Activated CD4-positive, alpha-beta T cell treated with anti-CD3 and anti-CD28 coated beads, Interleukin-2, amount 50 U/mL, for 16 hours (primary cell): ENCODE measurements at places on chromosomes 12 and 14.

GRCh38 chr14:89833120-89833532 lies 121.4 kb downstream of the EFCAB11 start:
- no peak for DNase-seq

DNA sequence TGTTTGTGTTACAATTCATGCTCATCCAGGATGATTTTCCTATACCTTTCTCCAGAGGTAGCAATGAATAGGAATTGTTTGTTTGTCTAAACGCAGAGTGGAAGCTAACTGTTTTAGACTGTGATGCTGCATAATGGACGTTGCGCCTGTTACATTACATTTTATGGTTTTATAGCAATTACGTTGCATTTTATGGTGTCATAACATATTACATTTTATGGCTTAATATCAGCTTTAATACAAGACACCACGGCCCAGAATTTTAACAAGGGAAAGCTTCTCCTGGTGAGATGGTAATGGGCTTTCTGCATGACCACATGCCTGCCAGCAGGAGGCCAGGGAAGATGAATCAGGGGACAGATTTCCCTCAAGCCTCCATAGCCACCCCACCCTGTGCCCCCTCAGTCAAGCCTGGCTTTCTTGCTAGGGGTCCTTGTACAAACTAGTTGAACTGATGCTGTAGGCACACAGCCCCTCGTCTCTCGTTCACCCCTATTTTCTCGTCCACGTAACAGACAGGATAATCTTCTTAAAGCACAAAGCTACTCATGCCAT lies 56.5 kb downstream of the HSPB8 start:
- DNase-seq, result no peak

DNA sequence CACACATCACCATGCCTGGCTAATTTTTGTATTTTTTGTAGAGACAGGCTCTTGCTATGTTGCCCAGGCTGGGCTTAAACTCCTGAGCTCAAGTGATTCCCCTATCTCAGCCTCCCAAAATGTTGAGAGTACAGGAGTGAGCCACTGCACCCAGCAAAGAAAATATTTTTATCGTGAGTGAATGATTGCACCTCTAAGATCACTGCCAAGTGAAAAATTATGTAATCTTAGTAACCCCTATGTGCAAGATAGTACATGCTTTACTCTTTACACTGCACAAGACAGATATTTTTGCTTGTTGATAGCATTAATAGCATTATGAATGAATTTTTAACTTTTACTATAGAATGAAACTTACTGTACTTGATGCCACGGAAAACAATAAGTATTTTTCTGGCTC lies 3.4 kb upstream of the MRPS35 start:
- DNase-seq, result no peak

GRCh38 chr12:6778574-6779550 lies 6.5 kb downstream of the LAG3 start:
- peak; percentile 92 for DNase-seq

DNA sequence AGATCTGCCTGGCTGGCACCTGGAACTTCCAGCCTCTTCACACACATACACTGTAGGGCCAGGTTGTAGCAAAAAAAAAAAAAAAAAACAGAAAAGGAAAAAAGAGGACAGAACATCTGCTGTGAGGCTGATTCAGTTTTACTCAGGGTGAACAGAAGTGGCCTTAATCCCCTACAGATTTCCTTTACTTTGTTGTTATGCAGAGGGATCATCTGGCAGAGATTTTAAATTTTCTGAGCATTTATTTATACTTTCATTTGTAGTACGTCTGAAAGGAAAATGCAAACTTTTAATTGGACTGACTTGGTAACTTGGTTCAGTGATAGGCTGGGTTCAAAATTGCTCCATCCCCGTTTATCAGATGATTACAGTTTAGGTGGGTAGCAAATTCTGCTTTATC lies 50.8 kb upstream of the PRICKLE1 start:
- DNase-seq, result no peak

DNA sequence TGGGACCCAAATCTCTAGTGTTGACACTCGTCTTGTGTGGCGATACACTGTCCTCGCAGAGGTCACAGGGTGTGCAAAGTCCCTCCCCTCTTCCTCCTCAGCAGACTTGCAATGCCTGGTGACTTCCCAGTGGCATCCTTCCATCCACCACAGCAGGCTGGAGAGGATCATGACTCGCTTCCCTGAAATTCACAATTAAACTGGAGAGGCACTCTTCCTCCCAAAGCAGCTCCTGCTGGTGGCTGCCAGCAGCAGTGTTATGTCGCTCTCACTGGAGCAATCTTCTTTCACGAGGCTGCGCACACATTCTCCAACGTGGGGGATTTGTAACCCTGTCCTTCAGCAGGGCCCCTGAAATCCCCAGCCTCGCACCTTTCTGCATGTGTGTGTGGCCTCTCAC lies 145.2 kb upstream of the TMCC3 start:
- DNase-seq, result no peak

DNA sequence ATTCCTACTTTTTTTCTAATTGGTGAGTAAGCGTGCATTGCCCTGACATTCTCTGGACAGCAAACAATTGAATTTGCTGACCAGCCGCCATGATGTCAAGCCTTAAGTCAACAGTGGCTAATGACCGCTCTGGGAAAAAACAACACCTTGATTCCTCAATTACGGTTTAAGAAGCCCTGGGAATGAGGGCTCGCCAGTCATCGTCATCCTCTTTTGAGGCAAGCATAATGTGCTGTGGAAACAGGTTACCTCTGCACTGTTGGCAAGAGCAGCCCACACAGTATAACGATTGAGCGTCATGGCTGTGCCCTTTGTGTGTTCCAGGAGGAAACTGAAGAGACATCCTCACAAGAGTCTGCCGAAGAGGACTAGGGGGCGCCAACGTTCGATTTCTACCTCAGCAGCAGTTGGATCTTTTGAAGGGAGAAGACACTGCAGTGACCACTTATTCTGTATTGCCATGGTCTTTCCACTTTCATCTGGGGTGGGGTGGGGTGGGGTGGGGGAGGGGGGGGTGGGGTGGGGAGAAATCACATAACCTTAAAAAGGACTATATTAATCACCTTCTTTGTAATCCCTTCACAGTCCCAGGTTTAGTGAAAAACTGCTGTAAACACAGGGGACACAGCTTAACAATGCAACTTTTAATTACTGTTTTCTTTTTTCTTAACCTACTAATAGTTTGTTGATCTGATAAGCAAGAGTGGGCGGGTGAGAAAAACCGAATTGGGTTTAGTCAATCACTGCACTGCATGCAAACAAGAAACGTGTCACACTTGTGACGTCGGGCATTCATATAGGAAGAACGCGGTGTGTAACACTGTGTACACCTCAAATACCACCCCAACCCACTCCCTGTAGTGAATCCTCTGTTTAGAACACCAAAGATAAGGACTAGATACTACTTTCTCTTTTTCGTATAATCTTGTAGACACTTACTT lies 138.9 kb downstream of the HMGA2 start:
- DNase-seq, result peak; percentile 2

DNA sequence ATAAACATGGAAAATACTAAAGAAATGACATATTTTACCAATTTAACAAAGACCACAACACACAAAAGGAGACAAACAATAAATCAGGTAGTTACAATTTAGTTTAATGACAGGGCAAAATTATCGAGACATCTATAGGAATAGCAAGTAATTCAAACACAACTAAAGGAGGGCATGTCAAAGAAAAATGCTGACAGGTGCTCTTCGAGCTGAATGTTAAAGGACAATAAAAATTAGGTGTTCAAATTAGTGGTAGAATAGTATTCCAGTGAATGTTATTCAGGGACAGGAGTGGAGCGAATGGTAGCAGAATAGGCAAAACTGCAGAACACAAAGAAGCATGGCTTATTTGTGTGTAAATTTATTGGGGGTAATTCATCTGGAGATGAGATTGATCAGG lies 1004.3 kb upstream of the FBXO33 start:
- no peak for DNase-seq

DNA sequence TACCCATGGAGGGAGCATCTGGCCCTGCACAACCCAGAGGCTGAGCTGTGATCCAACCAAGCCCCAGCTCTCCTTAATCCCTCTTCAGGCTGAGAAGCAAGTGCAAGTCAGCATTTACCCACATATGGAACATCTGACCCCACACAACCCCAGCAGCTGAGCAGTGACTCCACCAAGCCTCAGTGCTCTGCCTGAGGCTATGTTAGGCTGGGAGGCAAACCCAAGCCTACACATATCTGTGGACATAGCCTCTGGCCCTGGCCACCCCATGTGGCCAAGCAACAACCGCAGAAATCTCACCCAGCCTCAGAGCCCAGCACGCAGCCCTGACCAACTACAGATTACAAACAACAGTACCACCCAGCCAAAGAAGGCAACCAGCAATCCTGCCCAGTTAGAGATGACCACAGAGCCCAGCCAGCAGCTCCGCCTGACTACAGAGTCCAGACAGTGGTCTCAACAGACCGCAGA lies 142.8 kb downstream of the NUAK1 start:
- DNase-seq, result no peak

GRCh38 chr14:32469388-32470160 lies 140.5 kb downstream of the AKAP6 start:
- DNase-seq, result peak; percentile 13

- DNase-seq, result no peak
Observed at GRCh38 chr12:59080101-59080500, 159.8 kb upstream of the LRIG3 start.

- DNase-seq, result no peak
Observed at GRCh38 chr12:53966385-53967133, 6.4 kb upstream of the HOXC11 start.

DNA sequence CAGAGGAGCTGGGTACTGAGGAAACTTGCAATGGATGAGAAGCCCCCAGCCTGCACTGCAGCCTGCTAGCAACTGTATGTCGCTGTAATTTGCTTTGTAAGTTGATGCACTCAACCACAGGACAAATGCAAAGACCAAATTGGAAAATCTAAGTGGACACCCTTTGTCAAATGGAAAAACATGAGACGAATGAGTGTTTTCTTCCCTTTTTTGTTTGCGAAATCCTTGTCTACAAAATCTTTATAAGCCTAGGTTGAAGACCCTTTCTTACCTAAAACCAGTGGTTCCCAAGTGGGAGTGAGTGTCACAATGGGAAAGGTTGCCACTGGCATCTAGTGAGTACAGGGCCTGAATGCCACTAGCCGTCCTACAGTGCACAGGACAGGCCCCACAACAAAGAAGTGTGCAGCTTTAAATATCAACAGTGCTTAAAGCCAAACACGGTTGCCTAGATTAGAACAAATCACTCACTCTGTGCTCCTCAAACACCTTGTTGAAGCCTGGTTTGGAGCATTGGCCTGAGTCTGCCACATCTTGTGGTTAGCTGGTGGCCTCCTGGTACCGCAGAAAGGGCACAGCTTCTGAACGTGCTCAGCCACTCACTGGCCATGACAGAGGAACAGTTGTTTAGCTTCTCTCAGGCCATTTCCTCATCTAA lies 7.6 kb upstream of the VASH1 start:
- no peak for DNase-seq

GRCh38 chr14:91377700-91378652 lies 39.6 kb downstream of the CCDC88C start:
- no peak for DNase-seq

GRCh38 chr12:3989218-3989550 lies 116.0 kb upstream of the PARP11 start:
- DNase-seq, result no peak

DNA sequence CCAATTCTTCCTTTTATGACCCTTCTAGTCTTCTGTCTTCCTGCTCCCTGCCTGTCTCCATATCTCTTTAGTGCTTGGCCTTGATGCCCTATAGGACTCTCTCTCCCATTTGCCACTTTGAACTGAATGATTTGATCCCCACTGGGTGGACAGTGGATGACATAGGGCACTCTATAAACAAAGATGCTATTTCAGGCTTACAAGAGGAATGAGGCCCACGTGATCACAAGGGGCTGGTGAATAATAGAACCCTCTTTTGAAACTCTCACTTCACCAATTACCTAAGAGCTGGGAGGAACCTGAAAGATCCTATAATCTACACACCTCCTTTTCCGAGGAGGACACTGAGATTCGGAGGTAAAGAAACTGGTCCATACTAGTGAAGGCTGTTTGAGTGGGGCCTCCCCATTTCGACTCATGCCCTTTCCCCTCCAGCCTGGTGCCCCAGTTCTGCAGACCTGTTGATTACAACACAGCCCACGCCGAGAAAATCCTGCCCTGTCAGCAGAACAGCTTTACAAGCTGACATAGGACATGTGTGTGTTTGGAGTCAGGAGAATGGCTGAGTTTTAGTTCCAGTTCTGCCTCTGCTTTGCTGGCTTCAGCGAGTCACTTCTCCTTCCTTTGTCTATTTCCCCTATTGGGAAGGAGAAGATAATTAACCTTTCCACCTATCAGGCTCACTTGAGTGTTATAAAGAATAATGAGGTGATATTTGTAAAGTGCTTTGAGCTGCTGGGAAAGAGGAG lies 400.3 kb downstream of the ZFP36L1 start:
- DNase-seq, result no peak

GRCh38 chr14:37438444-37438843 lies 156.6 kb downstream of the FOXA1 start:
- no peak for DNase-seq

DNA sequence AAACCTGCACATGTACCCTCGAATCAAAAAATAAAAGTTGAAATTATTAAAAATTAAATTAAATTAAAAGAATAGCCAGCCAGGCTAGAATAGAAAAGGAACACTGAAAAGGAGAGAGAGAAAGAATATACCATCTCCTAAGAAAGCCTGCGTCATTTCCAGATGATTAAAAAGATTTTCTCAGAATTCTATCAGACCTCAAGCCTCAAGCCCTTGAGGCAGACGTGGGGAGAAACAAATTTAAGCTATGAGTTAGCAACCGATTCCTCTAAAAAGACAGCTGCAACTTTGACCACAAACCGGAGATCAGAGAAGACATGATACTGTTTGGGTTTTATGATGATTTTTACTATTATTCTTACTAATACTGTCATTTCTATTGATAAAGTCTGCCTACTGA lies 138.3 kb downstream of the KSR2 start:
- DNase-seq, result no peak

DNA sequence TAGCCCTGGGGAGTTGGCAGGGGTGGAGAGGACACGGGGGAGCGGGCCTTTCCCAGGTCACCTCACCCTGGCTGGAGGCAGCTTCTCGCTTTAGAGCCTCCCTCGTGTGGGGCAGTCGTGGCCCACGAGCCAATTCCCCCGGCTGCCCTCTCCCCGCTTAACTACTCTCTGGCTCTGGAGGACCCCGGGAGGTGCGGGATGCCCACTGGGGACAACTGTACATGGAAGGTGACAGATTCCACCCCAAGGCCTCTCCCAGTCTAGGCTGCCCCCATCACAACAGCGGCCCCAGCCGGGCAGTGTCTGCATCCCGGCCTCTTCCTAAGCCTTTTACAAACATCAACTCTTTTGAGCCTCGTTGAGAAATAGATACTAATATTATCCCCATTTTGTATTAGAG lies 78.1 kb downstream of the KIF26A start:
- no peak for DNase-seq

- DNase-seq, result peak; percentile 63
Observed at GRCh38 chr14:49497725-49498348, 88.3 kb downstream of the RPS29 start.
